ENCODE measurements at places on chromosomes 5 and 9.
A peak's percentile ranks its signal among the peaks of the same experiment; 100 is the strongest.

- DNase-seq: no peak
Observed at GRCh38 chr5:52754051-52754450, 33.7 kb upstream of the ITGA1 start.

DNA sequence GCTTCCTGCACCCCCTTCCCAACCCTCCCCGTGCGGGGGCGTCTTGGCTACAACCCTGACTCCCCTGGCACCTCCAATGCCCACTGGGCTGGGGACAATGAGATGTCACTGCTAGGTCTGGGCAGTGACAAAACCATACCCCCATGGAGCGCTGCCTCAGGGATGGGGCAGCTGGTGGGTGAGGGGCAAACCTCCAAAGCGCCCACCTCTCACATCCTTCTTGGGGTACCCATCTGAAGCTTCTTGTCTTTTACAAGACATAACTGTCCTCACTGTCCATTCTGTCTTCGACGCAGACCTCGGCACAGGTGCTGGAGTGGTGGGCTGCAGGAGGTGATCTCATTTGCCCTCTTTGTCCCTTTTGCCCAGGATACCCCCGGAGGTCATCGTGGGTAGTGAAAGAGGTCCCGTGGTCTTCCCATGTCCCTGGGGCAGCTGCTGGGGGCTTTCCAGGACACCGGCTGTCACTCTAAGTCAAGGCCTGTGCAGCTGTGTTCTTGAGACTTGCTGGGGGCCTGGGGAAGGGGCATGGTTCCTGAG, 27.8 kb upstream of the CSF1R start:
- peak; percentile 10 for DNase-seq

GRCh38 chr9:28050046-28050445, 476.8 kb upstream of the C9orf72 start:
- no peak for DNase-seq

GRCh38 chr9:111659691-111660090, 1.7 kb upstream of the GNG10 start:
- DNase-seq: no peak

- no peak for DNase-seq
Observed at GRCh38 chr5:168820874-168821273, 241.7 kb upstream of the PANK3 start.

DNA sequence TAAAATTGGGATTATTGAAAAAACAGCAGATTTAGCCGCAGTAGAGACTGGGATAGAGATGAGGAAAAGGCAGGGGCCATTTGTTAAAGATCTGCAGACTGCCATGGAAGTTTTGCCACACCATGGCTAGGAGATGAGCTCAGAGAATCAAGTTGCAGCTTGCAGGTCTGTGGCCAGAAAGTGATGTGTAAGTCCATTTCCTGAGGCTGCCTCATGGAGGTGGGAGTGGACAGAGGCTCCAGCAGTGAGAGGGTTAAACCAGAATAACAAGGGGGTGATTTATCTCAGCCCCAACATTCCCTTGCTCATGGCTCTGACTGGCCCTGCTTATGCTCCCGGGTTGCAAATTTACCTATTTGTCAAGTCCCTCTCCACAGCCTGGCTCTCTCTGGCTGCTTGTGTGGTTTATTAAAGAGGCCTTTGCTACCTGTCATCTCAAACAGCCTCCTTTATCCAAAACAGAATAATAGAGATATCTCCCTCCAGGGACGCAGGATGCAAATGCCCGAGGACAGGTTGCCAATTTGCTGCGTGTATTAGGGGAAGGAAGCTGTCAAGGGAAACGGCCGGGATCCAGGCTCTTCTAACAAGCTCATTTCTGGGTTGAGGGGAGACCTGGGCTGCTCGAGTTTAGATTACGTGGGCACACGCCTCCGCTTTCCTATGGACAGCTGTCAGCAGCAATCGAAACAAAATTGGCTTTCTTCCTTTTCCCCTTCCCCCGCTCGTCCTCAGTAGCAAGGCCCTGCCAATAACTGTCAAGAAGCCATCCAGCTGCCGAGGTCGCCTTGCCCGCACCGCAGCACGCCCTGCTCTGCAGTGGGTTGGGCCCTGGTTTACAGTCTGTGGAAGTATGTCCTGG, 72.8 kb upstream of the PITX1 start:
- no peak for DNase-seq
